Activated T-helper 2 cell treated with anti-CD3 and anti-CD28 coated beads, Interferon-gamma antibody, Interleukin-2, Interleukin-4, amounts not matched to agents 10 μg/mL and 5 μg/mL and 100 μg/mL, durations not matched to agents 14 hours and 24 hours and 36 hours (primary cell): ENCODE measurements at places on chromosomes 2 and 18.

- H3K4me3 ChIP-seq, result no peak overlapping the region
- DNase-seq, result no peak
- H3K27ac ChIP-seq, result no peak overlapping the region
- H3K36me3 ChIP-seq, result no peaks in the 10 kb centered on the region
- peaks cover 4% of the 10 kb centered on the region for H3K4me1 ChIP-seq
Measured at GRCh38 chr2:166125557-166125956, 2.3 kb downstream of the SCN1A start.

GRCh38 chr2:78940998-78941397 is 84.5 kb upstream of the REG3G start:
- H3K36me3 ChIP-seq, result no peaks in the 10 kb centered on the region
- no peak overlapping the region for H3K4me3 ChIP-seq
- DNase-seq, result no peak
- no peak overlapping the region for H3K27ac ChIP-seq
- H3K27me3 ChIP-seq, result no peaks in the 10 kb centered on the region

- peaks cover 12% of the 10 kb centered on the region for H3K27me3 ChIP-seq
- H3K36me3 ChIP-seq, result no peaks in the 10 kb centered on the region
- peaks cover 3% of the 10 kb centered on the region for H3K4me1 ChIP-seq
- H3K4me3 ChIP-seq, result no peak overlapping the region
Measured at GRCh38 chr2:33136566-33136965, 189.8 kb downstream of the LTBP1 start.

- H3K36me3 ChIP-seq, result no peaks in the 10 kb centered on the region
- no peak overlapping the region for H3K4me3 ChIP-seq
- no peaks in the 10 kb centered on the region for H3K4me1 ChIP-seq
- H3K27ac ChIP-seq, result no peak overlapping the region
- DNase-seq, result no peak
- H3K27me3 ChIP-seq, result peaks cover 29% of the 10 kb centered on the region
Measured at GRCh38 chr2:181724662-181725061, 44.3 kb upstream of the NEUROD1 start.

DNA sequence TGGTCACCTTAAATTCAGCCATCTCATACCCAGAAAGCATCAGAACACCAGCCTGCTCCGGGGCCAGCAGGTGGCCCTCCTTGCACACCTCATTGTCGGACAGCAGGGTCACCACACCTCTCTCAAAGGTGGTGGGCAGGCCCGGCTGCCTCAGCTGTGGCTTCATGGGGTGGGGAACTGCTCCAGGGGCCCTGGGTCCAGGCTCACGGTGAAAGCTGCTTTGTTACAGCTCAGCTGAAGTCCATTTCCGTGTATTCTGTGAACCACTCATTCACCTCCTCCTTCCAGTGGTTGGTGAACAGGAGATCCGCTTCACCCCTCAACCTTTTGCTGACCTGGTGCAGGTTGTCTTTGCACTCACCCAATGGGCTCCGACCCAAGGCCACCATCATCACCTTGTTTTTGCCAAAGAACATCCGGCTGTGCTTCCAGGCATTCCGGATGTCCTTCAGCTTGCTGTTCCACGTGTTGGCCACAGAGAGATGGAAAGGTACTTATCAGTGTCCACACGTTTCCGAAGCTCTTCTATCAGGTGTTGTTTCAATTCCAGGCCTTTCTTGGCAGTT is 78.6 kb upstream of the LDLRAD4 start:
- no peak overlapping the region for H3K27ac ChIP-seq
- H3K4me3 ChIP-seq, result no peak overlapping the region
- peaks cover 12% of the 10 kb centered on the region for H3K27me3 ChIP-seq
- H3K4me1 ChIP-seq, result peaks cover 20% of the 10 kb centered on the region

DNA sequence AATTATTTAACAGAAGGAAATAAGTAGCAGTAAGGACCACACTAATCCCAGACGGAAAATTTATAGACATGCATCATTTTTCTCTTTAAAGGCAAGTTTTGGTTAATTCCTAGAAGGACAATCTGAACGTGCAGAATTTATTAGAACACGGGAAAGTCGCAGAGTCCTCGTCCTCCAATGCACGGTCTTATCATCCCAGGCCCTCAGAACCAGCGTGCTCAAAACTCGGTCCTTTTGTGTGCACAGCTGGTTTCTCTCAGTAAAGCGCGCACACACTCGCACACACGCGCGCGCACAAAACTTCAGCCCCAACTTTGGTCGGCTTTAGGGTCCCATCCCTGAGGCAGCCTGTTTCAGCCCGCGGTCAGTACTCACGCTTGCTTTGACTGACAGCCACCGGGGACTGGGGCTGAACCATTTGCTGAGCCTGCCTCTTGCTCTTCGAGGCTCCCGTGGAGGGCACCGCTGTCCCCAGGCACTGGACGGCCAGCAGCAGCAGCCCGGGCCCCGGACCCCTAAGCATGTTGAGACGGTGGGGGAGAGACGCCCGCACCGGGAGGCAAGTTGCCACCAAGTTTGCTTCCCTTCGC is 493 bp downstream of the FN1 start:
- H3K36me3 ChIP-seq, result no peaks in the 10 kb centered on the region
- H3K27ac ChIP-seq, result no peak overlapping the region
- H3K4me3 ChIP-seq, result peak overlapping the region; percentile 72
- peaks cover 15% of the 10 kb centered on the region for H3K4me1 ChIP-seq
- no peak for DNase-seq
- H3K27me3 ChIP-seq, result peaks cover 77% of the 10 kb centered on the region

GRCh38 chr2:239724851-239725550 is 300.1 kb downstream of the NDUFA10 start:
- no peak for DNase-seq
- no peaks in the 10 kb centered on the region for H3K4me1 ChIP-seq
- H3K27me3 ChIP-seq, result no peaks in the 10 kb centered on the region
- no peak overlapping the region for H3K4me3 ChIP-seq
- no peaks in the 10 kb centered on the region for H3K36me3 ChIP-seq
- H3K27ac ChIP-seq, result no peak overlapping the region

- H3K27ac ChIP-seq, result no peak overlapping the region
- H3K4me3 ChIP-seq, result no peak overlapping the region
- DNase-seq, result no peak
- H3K27me3 ChIP-seq, result no peaks in the 10 kb centered on the region
- no peaks in the 10 kb centered on the region for H3K4me1 ChIP-seq
- no peaks in the 10 kb centered on the region for H3K36me3 ChIP-seq
Measured at GRCh38 chr2:225434014-225434413, 34.5 kb downstream of the NYAP2 start.

- no peak overlapping the region for H3K4me3 ChIP-seq
- no peaks in the 10 kb centered on the region for H3K36me3 ChIP-seq
- DNase-seq, result peak; percentile 25
- H3K27ac ChIP-seq, result no peak overlapping the region
Measured at GRCh38 chr2:30862054-30862651, 54.9 kb upstream of the CAPN13 start.

DNA sequence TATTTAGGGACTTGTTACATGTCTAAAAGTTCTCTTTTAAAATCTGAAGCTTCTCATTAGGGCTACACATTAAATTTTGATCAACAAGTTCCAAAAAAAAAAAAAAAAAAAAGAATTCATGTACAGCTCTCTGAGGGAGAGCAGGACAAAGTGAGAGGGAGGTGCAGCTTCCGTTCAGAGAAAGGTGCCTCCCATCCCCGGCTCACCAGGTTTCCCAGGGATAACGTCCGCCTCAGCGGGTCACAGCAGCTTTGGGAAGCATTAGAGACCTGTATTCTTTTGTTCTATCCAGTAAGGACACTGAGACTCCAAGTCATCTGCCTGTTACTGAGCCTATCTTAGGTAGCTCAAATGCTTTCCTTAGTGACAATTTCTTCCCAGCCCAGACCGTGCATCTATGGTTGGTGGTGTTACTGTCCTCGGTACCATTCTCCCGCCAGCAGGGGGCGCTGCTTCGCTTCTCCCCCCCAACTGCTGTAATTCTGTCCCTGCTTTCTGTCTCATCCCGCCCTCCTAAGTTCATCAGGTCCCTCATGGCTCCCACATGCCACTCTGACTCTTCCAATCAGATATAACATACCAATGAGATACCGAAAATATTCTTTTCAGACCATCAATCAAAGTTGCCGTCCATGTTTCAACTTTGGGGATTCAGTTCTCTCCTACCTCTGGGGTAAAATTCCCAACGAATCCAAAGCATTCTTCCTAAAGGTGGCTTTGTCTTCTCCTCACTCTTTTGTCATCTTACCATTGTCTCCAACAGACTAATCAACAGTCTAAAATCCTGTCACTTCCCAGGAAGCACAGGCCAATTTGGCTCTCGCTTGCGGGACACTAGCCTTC is 466.5 kb downstream of the METTL4 start:
- H3K4me3 ChIP-seq, result no peak overlapping the region
- no peak overlapping the region for H3K27ac ChIP-seq
- H3K4me1 ChIP-seq, result no peaks in the 10 kb centered on the region
- DNase-seq, result peak; percentile 16
- no peaks in the 10 kb centered on the region for H3K36me3 ChIP-seq

GRCh38 chr2:16653083-16653375 is 12.6 kb downstream of the CYRIA start:
- H3K27me3 ChIP-seq, result no peaks in the 10 kb centered on the region
- DNase-seq, result no peak
- H3K27ac ChIP-seq, result no peak overlapping the region
- H3K36me3 ChIP-seq, result no peaks in the 10 kb centered on the region

DNA sequence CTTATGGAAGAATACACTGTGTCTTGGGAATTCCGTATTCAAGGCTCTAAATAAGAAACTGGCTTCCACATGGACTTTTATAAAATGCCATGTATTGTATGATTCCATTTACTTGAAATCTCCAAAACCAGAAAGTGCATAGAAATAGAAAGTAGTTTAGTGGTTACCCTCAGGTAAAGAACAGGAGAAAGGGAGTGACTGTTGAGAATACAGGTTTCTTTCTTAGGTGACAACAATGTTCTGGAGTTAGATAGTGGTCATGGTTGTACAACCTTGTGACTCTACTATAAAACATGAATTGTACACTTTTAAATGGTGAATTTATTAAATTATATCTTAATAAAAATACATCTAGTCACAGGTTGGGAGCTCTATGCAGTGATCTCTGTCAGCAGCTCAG is 481.8 kb downstream of the SPAG16 start:
- no peak for DNase-seq
- no peaks in the 10 kb centered on the region for H3K36me3 ChIP-seq
- no peak overlapping the region for H3K27ac ChIP-seq
- no peak overlapping the region for H3K4me3 ChIP-seq
- no peaks in the 10 kb centered on the region for H3K27me3 ChIP-seq

DNA sequence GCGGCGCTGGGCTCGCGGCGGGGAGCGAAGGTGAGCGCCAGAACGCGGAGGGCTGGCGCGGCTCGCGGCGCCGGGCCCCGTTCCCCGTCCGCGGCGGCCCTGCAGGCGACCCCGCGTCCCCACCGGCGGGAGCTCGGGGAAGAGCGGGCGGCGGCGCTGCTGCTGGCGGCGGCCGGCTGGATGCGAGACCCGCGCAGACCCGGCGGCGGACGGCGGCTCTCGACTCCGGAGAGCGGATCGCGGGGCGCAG is 213 bp downstream of the DOK6 start:
- H3K27ac ChIP-seq, result no peak overlapping the region
- H3K4me1 ChIP-seq, result peaks cover 5% of the 10 kb centered on the region
- H3K36me3 ChIP-seq, result no peaks in the 10 kb centered on the region
- H3K27me3 ChIP-seq, result peaks cover 59% of the 10 kb centered on the region
- no peak for DNase-seq

- no peak within 1 kb of the TSS for H3K4me3 ChIP-seq
- H3K27ac ChIP-seq, result no peak within 1 kb of the TSS
- DNase-seq, result no peak
- no peaks in the 10 kb centered on the region for H3K4me1 ChIP-seq
Measured at GRCh38 chr2:197675246-197675645, at the start of gene RFTN2. Gene RFTN2 (minus strand): TSS chr2:197675587. CDS start chr2:197675458, 129 bp downstream.

GRCh38 chr2:219851801-219852481 is 224.5 kb downstream of the SLC4A3 start:
- no peak overlapping the region for H3K27ac ChIP-seq
- H3K36me3 ChIP-seq, result no peaks in the 10 kb centered on the region
- H3K4me3 ChIP-seq, result no peak overlapping the region
- DNase-seq, result no peak
- H3K4me1 ChIP-seq, result no peaks in the 10 kb centered on the region
- H3K27me3 ChIP-seq, result peaks cover 5% of the 10 kb centered on the region

GRCh38 chr2:11863513-11864328 is 117.3 kb downstream of the LPIN1 start:
- H3K27me3 ChIP-seq, result peaks cover 13% of the 10 kb centered on the region
- peak; percentile 47 for DNase-seq
- no peak overlapping the region for H3K4me3 ChIP-seq
- no peaks in the 10 kb centered on the region for H3K36me3 ChIP-seq
- peaks cover 9% of the 10 kb centered on the region for H3K4me1 ChIP-seq
- no peak overlapping the region for H3K27ac ChIP-seq

- no peaks in the 10 kb centered on the region for H3K27me3 ChIP-seq
- peak overlapping the region; percentile 87 for H3K27ac ChIP-seq
- peak overlapping the region; percentile 65 for H3K4me3 ChIP-seq
- H3K36me3 ChIP-seq, result peaks cover 5% of the 10 kb centered on the region
- DNase-seq, result peak; percentile 38
Measured at GRCh38 chr18:23487738-23488570, 15.4 kb upstream of the RMC1 start.
